ENCODE measurements at places on chromosomes 13 and 19.
A peak's percentile ranks its signal among the peaks of the same experiment; 100 is the strongest.

DNA sequence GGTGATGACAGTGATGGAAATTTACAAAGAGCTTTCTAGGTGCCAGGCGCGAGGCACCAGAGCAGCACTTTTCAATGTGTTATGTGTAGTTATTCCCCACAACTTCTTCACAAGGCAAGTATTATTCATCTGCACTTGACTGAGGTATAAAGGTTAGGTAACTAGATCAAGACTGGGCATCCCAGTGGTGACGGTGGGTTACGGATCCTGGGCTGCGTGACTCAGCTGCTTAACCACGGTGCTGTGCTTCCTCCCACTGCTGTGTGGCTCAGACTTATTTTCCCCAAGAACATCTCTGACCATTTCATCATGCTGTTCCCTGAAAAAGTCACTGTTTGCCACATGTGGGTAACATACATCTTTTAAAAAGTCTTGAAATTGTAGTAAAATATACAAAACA, 19.3 kb downstream of the EDDM13 start:
- no peak for DNase-seq

DNA sequence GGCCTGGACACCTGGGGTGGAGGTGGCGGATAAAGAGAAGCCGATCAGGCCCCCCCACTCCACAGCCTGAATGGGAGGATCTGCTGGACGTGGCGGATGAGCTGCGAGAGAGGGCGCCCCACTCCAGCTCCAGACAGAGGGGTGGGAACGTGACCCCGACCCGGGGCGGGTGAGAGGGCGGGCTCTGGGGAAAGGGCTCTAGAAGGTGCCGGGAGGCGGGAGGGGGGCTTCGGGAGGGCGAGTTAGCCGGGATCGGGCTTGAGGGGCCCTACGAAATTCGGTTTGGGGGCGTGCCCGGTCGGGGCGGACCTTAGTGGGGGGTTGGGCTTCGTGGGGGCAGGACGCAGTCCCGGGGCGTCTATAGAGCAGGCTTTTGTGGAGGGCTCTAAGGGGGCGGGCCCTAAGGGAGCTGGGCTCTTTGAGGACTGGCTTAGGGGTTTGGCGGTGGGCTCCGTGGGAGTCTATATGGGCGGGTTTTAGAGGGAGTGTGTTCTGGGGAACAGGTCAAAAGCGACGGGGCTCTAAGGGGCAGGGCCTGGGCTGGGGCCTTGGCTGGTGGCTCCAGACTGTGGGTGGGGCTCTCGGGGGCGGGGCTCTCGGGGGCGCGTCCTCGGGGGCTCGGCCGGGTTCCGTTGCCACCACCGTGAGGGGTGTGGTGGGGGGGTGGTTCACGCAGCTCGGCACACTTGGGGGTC, 4.1 kb upstream of the NANOS3 start:
- DNase-seq = peak; percentile 75

DNA sequence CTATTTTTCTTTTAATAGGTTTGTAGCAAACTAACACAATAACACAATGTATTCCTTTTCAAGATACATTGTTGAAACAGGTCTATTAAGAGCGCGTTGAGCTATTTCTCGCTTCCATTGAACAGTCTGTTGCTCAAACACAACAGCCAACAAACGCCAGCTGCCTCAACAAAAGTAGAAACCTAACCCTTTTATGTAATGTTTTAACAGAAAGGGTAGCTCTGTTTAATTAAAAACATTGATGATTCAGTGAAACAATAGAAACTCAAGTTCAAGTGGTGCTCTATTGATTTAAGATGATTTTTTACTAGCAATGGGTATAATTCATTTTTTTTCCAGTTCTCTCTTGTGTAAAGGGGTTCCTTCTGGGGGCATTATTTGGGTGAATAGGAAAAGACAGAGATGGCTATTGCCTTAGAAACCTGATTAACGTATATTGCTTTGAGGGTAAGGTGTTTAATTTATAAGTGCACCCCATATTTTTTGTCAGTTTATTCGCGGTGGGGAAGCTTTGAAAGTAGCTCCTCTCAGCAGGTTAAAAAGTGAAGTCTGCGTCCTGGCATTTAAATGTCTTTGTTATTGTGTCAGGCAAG, 14.9 kb downstream of the ZIC2 start:
- DNase-seq = peak; percentile 19

DNA sequence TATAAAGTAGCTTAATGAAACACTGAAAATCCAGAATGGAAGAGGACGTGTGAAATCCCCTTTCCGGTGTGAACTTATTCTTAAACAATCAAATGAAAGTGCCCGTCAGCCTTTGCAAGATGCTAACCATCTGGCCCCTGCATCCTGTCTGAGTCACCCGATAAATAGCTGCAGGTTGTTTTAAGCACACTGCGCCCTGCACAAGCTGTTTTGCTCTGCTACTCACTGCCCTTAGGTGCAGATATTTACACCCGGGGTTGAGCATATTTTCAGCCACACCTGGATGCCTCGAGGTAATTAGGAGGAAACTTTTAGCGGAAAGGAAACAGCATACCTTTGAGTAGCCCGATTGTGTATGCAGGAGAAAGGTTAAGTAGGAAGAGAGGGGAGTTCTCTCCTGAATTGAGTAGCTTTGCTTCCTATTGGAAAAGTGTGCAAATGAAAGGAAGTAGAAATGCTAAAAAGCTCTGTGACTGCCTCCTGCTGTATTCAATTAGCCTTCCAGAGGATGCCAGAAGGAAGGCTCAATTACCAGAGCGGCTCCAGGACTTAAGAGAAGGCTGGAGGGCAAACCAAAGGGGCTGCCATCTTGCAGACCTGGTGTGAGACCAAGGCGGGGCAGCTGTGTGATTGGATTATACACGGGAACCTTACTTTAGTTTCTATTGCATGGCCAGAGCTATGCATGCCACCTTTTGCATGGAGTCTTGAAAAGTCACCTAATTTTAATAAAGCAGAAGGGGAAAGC, 42.5 kb downstream of the IRS2 start:
- DNase-seq = no peak

- DNase-seq = no peak
These were observed 3.7 kb downstream of the GAS6 start for GRCh38 chr13:113860051-113860664.

DNA sequence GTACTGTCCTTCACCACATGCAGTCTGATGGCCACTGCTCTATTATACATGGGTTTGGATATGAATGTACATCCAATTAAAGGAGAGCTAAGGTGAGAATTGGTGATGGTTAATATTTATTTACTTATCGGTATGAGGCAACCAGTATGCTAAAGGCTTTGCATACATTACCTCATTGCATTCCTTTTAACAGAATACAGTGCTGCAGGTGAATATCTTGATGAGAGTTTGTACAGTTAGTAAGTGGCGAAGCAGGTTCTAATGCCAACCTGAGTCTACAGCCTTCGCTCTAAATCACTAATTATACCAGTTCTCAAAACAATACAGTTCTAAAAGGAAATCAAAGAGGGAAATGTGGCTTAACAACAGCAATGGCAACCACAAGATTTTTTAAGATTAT, 284.1 kb downstream of the ITGBL1 start:
- DNase-seq = no peak

DNA sequence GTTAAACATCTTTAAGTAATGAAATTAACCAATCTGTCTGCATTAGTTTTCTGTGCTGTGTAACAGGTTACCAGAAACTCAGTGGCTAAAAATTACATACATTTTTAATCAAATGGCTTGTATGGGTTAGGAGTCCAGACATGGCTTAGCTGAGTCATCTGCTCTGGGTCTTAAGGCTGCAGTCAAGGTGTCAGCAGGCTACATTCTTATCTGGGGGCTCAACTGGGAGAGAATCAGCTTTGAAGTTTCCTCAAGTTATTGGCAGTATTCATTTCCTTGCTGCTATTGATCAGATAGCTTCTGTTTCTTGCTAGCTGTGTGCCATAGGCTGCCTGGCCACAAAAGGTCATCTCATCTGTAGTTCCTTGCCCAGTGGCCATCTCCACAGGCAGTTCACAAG, 1163.0 kb downstream of the DIAPH3 start:
- DNase-seq = no peak

- DNase-seq = no peak
These were observed 6.7 kb downstream of the POLR2E start for GRCh38 chr19:1088416-1089010.

GRCh38 chr13:40629678-40630384, 36.6 kb downstream of the FOXO1 start:
- peak; percentile 33 for DNase-seq

GRCh38 chr13:112366907-112367646, 9.1 kb upstream of the SPACA7 start:
- no peak for DNase-seq

DNA sequence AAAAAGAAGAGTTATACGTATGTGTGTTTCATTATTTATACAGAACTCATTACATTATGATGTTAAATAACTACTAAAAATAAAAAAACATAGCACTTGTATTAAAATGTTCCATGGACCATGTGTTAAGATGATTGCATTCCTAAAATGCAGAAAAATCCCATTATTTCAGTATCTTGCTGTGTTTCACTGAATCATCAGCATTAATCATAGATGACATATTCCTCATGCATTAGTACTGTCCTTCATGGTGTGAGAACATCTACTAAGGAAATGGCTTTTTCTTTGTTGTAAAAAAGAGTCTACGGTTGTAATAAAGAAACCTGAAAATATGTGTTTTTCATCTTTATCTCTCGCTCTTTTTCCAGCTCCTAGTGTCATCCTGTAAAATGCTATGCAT, 416.5 kb downstream of the FGF14 start:
- DNase-seq = no peak

- no peak for DNase-seq
These were observed 696 bp downstream of the NUP58 start for GRCh38 chr13:25302121-25302520.

GRCh38 chr13:101626925-101627555, 174.6 kb downstream of the ITGBL1 start:
- DNase-seq = peak; percentile 35

DNA sequence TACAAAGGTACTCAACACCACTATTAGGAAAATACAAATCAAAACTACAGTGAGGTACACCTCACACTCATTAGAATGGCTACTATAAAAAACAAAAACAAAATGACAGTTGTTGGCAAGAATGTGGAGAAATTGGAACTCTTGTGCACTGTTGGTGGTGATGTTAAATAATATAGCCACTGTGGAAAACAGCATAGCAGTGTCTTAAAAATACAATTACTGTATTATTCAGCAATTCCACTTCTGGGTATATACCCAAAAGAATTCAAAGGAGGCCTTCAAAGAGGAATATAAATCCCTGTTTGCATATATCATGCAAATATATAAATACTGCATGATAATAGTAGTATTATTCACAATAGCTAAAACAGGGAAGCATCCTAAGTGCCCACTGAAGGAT, 66.8 kb downstream of the CDK8 start:
- DNase-seq = no peak

Measured in GM20000 (cell line).